ENCODE measurements at places on chromosomes 1 and 21. TPM values are rescaled to one million over a fixed set of nuclear protein-coding genes. Genes with fewer than 3 reads are reported as not detected.

Gene IL22RA1
- not detected for total RNA-seq

DNA sequence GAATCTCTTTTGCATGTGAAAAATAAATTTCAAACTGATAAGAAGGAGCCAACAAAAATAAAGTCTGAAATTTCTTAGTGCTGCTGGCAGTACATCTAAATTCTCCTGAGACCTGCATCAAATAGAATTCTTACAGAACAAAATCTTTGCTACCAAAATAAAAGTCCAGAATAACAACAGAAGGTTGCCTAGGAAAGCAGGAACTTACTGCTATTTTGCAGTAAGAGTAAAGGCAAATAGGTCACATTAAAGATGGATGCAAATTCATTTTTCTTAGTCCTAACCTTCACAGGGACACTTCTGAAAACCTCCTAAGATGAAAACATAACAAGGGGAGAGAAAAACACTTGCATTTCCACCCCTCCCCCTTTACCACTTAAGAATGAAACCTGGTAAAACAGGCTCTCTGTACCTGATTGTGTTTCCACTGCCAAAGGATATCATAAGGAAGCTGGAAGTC, 59.0 kb downstream of the RUSC1 start:
- DNase-seq, result peak; percentile 54

DNA sequence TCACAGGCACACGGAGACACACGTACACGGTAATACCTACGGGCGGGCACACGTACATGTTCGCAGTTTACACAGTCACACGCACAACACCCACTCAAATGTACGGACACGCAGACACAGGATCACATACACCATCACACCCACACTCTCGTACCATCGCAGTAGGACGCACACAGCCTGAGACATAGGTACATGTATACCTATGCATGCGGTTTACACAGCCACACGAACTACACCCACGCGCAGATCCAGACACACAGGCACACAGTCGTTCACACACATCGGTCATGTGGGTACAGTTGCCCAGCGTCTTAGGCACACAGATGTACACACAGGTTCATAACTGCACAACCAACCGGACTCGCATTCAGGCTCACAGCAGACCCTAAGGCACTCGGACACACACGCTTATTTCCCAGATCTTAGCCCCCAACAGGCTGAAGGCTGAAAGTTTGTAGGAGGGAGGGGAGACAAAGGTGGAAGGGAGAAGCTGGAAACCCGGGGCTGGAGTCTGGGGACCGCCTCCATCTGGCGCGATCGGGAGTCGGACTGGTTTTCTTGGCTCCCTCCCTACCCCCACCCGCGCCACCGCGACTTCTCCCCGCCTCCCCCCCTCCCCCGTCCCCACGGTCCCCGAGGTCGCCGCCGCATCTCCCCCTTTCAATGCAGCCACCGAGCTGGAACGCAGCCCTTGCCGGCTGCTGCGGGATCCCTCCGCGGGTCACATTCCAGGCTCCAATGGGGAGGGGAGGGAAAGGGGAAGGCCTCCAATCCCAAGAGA, 51.9 kb upstream of the SYNC start:
- no peak for DNase-seq

- no peak for DNase-seq
These were observed 25.4 kb downstream of the PIK3CD start for GRCh38 chr1:9676815-9677393.

Gene OR2T35
- total RNA-seq, result not detected

Gene ASCL5
- not detected for total RNA-seq

DNA sequence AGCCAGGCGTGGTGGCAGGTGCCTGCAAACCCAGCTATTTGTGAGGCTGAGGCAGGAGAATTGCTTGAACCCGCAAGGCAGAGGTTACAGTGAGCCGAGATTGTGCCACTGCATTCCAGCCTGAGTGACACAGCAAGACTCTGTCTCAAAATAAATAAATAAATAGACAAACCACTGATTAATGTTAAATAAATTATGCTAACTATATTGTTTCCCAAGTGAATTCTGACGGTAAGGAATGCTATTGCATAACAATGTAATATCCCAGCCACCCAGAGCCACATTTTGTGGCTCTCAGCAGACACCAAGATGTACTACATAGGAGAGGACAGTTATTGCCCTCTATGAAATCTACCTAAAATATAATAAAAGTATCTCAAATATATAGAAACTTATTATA, 55.4 kb downstream of the LPGAT1 start:
- DNase-seq, result no peak

DNA sequence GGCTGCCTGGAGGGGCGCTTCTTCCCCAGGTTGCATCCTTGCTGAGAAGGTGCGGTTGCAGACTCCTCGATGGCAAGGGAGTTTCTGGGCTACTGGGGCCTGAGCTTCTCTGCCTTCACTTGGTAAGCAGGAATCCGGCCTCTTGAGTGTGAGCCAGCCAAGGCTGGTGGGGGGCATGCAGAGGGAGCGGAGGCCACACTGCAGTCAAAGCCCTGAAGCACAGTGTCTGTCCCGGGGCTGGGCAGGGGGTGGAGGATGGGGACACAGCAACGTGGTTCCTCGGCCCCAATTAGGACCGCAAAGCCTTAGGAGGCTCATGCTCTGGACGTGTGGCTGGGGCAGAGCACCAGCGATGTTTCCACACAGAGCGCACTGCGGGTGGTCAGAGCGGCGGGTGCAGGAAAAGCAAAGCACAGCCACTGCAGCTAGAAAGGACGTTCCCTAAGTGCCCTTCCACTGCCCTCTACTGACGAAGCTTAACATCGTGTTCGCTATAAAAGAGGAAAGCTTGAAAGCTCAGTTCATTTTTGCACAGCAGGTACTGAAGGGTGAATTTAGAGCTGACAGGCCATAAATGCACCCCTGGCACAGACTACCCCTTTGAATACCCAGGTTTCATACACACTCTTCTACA, 60.7 kb upstream of the COG2 start:
- no peak for DNase-seq

- DNase-seq, result no peak
These were observed 35.4 kb upstream of the EIF4G3 start for GRCh38 chr1:21212126-21212525.

Gene LCE1A
- not detected for total RNA-seq

Gene NCMAP
- 0.09 TPM for total RNA-seq

All from cerebellum (tissue), 4 donors.